ENCODE measurements at places on chromosomes 6 and 20.
A peak's percentile ranks its signal among the peaks of the same experiment; 100 is the strongest.

DNA sequence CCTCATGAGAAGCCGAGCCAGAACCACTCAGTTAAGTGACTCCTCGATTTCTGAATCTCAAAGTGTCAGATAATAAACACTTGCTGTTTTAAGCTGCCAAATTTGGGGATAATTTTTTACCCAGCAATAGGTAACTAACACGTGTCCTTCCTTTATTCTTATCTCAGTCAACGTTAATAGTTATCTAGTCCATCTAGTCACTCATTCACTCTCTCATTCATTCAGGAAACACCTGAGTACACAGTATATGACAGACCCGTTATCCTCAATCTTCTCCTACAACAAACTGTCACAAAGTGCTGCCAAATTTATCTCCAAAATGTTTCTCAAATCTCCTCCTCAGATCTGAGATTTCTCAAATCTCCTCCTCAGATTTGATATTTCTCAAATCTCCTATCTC, 13.1 kb downstream of the FAM184A start:
- no peak for DNase-seq

DNA sequence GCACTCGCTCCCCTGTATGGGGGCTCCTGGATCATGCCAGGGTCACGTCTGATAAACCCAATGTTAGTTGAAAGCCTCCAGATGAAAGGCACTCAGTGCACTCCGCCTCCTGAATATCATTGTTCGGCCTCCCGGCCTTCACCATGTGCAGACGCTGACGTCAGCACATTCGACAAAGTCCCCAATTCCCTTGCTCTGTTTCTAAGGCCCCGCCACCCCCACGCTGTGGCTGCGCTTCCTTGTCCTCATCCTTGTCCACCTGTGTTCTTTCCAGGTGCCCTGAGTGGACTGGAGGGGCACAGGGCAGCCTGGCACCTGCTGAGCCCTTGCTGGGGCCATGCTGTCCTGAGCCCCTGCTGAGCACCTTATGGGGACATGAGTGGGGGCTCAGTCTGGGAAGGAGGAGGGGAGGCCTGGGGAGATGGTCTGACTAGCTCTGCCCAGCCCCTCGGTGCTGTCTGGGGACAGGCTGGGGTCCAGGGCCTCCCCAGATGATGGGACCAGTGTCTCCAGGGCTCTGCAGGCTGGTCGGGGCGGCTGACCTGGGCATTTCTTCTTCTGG, 9.8 kb upstream of the BHLHE23 start:
- DNase-seq, result no peak

- DNase-seq, result no peak
Observed at GRCh38 chr6:29908710-29909109, 33.6 kb upstream of the HLA-A start.

DNA sequence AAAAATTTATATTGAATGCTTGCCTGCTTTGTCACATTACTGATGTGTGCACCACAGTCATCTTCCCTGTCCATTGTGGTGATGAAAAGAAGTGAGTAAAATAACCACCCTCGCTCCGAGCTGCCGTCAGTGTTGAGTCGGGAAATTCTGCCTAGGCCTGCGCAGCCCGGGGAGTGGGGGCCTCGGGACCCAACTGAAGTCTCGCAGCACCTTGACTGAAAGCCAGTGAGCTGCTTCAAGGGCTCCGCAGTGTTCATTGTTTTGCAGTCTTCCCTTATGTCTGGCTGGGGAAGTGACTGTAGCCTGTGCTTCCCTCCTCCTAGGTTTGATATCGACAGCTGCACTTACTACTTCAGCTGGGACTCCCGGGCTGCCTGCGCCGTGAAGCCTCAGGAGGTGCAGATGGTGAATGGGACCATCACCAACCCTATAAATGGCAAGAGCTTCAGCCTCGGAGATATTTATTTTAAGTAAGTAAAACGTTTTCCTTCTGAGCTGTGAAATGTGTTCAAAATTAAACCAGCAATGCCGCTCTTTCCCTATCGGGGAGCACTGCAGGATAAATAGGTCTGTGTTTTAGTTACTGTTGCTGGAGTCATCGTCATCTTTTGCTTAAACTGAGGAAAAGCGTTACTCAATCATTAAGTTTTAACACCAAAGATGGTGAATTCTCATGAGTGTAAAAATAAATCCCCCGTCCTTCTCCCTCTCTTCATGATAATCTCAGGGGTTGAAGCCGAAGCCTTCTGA, 32.7 kb upstream of the SLC22A1 start:
- DNase-seq, result no peak

DNA sequence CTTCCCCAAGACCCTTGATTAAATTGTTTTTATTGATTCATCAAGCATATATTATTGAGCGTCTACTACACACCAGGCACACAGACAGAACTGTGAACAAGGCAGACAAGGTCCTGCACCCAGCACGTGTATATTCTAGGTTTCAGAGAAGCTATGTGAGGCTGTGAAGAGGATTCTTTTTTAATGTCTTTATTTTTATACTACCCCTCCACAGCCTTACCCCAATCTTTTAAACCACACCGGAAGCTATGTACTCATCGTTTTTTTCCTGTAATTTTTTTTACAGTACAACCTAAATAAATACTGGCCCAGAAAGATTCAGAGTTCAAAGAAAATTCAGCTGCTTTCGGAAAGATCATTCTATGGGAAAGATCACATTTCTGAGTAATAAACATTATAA, 10.0 kb downstream of the SGK1 start:
- DNase-seq, result no peak

DNA sequence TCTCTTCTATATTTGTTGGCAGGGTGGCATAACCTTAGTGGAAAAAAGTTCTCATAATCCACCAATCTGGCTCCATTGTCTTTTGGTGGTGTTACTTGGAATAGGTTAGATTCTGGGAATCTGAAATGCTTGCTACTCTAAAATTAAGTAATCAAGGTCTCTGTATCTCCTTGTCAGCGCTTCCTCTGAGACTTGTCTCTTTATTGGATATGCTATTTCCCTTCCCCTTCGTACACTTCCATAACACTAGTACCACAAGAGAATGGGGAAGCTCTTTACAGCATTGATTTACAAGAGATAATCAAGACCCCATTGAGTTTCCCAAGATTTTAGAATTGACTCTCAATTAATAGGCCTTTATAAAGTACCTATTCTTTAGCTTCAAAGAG, 280.2 kb downstream of the ADGB start:
- DNase-seq, result no peak

DNA sequence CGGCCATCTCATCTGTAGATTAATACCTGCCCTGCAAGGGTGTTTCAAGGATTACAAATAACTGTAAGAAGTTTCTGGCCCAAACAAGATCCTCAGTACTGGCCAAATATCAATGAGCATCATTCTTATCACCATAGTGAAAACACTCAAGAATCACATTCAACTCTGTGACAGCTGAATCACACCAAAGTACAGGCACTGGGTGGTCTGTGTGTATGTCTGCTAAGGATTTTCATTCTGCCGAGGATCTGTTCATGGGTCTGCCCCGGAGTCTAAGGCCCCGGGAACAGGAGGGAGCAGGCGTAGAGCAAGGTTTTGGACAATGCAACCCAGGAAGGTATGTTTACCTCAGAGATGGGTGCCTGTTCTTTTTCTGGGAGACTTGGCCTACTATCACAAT, 110.5 kb downstream of the TRERF1 start:
- DNase-seq, result no peak

DNA sequence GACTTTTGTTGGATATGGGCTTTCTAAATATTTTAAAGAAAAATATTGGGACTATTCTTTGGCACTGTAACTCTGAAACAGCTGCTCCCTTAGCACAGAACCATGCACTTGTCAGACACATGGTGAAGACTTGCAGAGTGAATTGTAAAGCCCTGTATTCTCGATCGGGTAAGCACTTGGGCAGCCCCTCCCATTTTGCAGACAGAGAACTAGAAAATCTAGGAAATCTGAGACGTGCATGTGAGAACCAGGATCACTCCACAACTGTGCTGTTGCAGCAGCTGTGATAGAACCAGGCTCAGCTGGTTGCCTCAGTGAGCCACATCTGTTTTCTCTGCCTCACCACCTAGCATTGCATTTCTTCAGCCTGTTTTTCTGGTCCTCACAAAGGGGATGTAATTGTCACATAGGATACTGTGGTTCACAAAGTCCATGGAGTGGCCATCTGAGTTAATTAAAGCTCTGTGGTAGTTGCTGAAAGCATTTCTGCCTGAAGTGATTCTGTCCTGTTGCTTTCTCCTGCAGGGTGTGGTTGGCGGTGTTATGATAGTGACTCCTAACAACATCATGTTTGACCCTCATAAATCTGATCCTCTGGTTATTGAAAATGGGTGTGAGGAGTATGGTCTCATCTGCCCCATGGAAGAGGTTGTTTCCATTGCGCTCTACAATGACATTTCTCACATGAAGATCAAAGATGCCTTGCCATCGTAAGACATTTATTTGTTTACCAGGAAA, 71.8 kb upstream of the HINT3 start:
- DNase-seq, result no peak

GRCh38 chr20:20085071-20085470, 32.7 kb downstream of the CFAP61 start:
- DNase-seq, result no peak

DNA sequence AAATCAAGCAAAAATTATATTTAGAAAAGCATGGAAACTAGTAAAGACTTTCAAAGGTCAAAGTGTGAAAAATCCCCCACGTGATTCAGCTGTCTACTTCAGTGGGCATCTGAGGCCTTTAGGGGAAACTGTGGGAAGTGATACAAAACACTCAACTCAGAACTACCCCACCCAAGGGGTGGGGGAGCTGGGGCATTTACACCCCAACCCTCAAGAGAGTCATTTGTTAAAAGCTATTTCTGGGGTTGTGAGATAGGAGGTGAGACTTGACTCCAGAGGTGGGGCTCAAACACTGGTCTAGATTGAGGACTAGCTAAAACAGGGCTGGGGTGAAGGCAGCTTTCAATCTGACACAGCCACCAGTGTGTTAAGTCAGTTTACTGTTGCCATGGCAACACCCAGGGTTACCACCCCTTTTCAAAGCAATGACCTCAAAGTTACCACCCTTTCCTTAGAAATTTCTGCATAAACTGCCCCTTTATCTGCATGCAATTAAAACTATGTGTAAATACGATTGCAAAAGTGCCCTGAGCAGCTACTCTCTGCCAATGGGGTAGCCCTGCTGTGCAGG, 9.9 kb upstream of the GTSF1L start:
- no peak for DNase-seq

GRCh38 chr6:162649271-162649670, 78.3 kb downstream of the PRKN start:
- DNase-seq, result no peak

- DNase-seq, result no peak
Observed at GRCh38 chr6:88586371-88587149, 376.9 kb downstream of the RNGTT start.

GRCh38 chr20:51121272-51121671, 98.4 kb upstream of the KCNG1 start:
- peak; percentile 19 for DNase-seq
